ENCODE measurements at places on chromosomes 13 and 19.

DNA sequence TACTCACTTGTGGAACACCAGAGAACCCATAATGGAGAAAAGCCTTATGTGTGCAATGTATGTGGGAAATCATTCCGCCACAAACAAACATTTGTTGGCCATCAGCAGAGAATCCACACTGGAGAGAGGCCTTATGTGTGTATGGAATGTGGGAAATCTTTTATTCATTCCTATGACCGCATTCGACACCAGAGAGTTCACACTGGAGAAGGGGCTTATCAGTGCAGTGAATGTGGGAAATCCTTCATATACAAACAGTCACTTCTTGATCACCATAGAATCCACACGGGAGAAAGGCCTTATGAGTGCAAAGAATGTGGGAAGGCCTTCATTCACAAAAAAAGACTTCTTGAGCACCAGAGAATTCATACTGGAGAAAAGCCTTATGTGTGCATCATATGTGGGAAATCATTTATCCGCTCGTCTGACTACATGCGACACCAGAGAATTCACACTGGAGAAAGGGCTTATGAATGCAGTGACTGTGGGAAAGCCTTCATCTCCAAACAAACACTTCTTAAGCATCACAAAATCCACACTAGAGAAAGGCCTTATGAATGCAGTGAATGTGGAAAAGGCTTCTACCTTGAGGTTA is 10.9 kb downstream of the ZNF549 start:
- DNase-seq = no peak

DNA sequence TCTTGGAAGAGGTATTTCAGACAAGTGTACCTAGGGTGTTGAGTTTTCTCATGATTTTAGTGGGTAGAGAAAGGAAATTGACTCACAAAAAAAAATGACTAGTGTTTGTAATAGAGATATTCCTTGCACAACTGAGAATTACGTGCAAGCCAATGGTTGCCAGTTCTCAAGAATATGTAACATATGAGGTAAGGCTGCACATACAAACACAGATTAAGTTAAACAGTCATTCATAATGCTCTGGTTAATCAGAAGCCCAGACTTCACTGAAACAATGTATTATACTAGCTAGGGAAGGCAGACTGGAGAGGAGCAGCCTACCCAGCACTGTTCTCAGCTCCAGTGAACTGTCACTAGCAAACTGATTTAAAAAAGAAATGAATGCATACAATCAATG is 418.3 kb downstream of the DIAPH3 start:
- DNase-seq = no peak

GRCh38 chr13:51894239-51894638 is 32.5 kb downstream of the CCDC70 start:
- no peak for DNase-seq

- DNase-seq = no peak
Measured at GRCh38 chr19:19637523-19638251, 5.8 kb downstream of the GMIP start.

- no peak for DNase-seq
Measured at GRCh38 chr13:41848435-41849255, 112.3 kb downstream of the VWA8 start.

DNA sequence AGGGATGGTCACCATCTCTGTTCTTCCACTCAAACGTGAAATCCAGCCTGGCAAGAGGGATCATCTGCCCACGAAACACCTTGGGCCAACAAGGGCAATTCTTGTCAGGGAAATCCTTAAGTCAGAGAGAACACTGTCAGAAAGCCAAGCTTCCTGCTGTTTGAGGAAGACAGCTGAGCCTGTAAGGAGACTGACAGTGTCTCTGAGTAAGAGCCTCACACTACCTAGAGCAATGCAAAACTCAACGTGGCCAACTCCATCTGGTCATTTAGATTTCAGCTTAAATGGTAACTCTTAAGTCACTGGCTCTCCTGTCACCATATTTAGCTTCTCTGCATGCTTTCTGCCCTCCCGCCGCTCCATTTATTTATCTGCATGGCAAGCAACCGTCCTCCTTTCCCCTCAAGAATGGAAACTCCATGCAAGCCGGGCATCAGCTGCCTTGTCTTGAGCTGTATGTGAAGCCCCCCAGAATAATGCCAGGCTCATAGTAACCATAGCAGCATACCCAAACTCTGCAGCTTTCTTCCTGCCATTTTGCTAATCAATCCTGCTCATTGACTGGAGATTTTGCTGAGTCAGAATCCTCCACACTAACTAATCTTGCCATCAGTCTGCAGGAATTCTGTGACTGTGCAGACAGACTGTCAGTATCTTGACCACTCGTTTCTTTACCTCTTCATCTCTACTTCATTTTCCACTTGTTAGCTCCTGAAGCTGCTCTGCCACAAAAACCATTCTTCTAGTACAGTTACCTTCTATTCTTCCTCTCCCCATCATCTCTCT is 159.8 kb downstream of the IRS2 start:
- DNase-seq = no peak

All from HuH-7 (cell line).